ENCODE measurements at places on chromosomes 1 and 21.

GRCh38 chr1:32406629-32407111 is 12.4 kb upstream of the BSDC1 start:
- DNase-seq = no peak

DNA sequence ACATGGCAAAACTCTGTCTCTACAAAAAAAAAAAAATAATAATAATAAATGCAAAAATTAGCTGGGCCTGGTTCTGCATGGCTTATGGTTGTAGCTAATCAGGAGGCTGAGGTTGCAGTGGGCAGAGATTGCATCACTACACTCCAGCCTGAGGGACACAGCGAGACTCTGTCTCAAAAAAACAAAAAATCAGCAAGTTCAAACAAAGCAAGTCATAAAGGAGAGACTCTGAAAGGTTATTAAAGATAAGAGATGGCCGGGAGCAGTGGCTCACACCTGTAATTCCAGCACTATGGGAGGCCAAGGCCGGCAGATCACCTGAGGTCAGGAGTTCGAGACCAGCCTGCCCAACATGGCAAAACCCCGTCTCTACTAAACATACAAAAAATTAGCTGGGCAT is 28.8 kb downstream of the COP1 start:
- DNase-seq = no peak

DNA sequence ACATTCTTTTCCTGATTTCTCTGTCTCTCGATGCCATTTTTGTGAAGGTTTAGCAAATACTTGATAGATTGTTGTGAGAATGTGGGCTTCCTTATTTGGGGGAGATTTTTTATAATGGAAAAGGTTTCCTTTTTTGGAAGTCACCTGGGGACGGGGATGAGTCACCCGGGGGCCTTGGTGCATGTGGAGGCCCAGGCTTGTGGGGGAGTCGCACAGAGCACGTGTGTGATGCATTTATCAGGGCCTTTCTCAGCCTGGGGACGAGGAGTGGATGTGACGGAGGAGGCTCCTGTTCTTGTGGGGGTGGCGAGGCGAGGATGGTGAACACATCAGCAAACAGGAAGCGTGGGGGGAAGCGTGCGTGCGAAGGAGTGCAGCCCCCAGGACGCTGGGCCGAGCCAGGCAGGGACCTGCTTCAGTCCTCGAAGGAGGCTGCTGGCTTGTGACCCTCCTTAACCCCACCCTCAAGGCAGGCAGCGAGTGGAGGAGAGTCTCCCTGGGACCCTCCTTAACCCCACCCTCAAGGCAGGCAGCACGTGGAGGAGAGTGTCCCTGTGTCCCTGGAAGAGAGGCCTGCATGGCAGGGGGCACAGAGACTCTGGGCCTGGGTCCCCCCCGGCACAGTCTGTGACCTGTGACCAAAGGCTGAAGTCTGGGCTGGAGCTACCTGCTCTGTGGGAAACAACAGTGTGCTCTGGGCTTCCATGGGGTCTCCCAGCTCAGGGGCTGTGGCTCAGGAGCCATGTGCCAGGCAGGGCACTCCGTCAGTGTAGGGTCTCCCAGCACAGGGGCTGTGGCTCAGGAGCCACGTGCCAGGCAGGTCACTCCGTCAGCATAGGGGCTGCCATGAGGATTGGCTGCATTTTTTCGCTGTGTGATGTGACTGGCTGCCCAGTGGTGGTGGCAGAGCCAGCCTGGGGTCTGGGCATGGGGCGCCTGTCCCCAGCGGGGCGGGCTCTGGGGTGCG is 57.2 kb downstream of the AGPAT3 start:
- DNase-seq = no peak

GRCh38 chr1:6509919-6510291 is 18.4 kb upstream of the PLEKHG5 start:
- DNase-seq = no peak

DNA sequence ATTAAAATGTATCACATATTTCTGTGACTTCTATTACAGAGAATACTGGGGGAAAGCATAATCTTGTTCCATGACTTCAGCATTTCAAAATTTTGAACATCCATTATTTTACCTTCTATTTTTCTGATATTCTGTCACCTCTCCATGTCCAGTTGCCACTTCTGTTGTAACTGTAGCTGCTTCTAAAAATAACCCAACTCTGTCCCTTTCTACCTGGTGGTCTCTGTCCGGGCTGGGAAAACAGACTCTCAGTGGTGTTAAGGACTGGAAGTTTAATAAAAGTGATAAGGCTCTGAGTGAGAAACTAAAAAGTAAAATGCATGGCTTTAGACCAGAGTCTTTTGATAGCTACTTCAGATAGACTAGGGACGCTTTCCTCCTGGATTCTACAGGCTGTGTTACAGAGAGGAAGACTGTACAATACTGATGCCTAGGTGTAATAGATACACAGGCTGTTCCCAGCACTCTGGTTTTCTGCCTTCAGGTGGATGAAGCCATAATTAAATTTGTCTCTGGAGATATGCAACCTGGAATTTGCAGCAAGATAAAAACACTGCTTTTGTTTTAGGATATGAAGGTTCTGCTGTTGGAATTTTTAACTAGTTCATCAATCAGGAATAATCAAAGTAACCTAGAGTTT is 42.1 kb upstream of the SEC16B start:
- DNase-seq = no peak

DNA sequence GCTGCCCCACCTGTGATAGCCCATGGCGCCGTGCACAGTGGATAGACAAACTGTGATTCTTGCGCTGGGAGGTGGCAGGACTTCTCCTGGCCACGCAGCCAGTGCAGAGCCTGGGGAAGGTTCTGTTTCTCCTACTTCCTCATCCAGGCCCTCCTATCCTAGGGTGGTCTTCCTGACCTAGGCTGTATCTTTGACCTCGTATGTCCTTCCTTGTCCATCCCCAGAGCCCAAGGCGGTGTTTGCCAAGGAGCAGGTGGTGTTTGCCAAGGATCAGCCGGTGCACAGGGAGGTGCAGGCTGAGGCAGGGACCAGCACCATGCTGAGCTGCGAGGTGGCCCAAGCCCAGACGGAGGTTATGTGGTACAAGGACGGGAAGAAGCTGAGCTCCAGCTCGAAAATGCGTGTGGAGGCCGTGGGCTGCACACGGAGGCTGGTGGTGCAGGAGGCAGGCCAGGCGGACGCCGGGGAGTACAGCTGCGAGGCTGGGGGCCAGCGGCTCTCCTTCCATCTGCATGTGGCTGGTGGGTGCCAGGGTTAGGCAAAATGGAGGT is 63.9 kb downstream of the OBSCN start:
- DNase-seq = no peak

DNA sequence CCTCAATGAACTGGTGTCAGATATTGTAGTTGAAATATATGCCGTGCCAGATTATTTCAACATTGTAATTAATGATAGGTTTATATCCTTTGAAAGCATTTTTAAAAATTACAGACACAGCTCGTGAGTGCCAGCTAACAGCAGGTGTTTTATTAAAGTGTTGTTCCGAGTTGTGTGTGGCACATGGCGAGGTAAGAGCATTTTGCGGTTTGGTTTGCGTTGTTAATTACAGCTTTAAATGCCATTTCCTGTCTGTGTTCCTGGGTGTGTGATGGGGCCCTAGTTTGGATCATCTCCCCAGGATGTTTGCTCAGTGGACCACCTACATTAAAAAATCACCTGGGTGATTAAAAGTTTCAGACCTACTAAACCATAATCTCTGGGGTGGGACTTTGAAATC is 97.4 kb downstream of the PRDM2 start:
- DNase-seq = peak; percentile 93

All from NCI-H1105 treated with DMSO at 0.1 percent for 48 hours (cell line).